ENCODE measurements at places on chromosomes 4 and X.
A peak's percentile ranks its signal among the peaks of the same experiment; 100 is the strongest.

GRCh38 chrX:53421772-53422085, 725 bp downstream of the SMC1A start:
- DNase-seq = peak; percentile 62

GRCh38 chr4:69493515-69493914, 2.2 kb downstream of the UGT2B4 start:
- no peak for DNase-seq

- DNase-seq = peak; percentile 47
These were observed 126.5 kb downstream of the REELD1 start for GRCh38 chr4:146340798-146341197.

- no peak for DNase-seq
These were observed 4.7 kb upstream of the RENBP start for GRCh38 chrX:153948847-153949805.

- no peak for DNase-seq
These were observed 30.8 kb upstream of the LRBA start for GRCh38 chr4:151045907-151046306.

GRCh38 chr4:1570291-1571164, 113.6 kb downstream of the FAM53A start:
- no peak for DNase-seq

DNA sequence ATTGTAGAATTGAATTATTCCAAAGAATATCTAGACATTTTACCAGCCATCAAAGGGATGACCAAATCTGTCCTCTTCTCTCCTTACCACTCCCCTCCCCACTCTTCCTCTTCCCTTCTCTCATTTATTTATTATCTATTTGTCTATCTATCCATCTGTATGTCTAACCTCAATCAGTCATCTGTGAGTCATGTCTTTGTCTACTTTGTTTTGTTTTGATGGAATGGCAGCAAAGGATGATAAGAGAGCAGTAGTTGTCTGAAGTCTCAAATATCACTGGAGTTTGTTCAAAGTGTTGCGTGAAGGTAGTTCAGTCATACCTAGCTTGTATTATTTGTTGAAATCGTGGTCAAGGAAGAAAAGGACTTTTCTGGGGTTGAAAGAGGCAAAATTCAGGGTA, 34.7 kb upstream of the PGRMC2 start:
- peak; percentile 62 for DNase-seq

GRCh38 chrX:32545101-32545500, 666.2 kb downstream of the DMD start:
- no peak for DNase-seq

- DNase-seq = peak; percentile 0
These were observed 253.8 kb upstream of the KCNIP4 start for GRCh38 chr4:22202246-22202974.

DNA sequence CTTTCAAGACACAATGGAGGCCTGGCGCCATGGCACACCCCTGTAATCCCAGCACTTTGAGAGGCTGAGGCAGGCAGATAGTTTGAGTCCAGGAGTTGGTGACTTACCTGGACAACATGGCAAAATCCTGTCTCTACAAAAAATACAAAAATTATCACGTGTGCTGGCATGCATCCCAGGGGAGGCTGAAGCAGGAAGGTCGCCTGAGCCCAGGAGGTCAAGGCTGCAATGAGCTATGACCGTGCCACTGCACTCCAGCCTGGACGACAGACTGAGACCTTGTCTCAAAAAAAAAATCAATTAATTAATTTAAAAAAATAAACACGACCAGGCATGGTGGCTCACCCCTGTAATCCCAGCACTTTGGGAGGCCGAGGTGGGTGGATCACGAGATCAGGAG, 2.0 kb upstream of the CTPS2 start:
- DNase-seq = no peak

DNA sequence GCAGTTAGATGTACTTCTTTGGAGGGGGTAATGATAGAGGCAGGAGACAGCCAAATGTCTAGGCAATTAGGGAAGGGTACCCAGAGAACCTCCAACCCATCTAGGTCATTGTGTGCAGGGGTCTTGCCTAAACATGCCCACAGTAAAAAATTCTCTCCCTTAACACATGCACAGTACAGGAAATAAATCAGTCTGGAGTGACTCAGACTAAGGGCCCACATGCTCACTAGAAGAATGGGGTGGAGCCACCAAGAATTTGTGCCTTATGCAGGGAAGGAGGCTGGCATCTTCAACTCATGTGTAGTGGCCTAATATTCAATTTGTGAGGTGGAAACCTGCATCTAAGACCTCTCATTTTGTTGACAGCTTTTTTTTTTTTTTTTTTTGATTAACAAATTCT, 945.3 kb upstream of the GRIA3 start:
- peak; percentile 62 for DNase-seq

DNA sequence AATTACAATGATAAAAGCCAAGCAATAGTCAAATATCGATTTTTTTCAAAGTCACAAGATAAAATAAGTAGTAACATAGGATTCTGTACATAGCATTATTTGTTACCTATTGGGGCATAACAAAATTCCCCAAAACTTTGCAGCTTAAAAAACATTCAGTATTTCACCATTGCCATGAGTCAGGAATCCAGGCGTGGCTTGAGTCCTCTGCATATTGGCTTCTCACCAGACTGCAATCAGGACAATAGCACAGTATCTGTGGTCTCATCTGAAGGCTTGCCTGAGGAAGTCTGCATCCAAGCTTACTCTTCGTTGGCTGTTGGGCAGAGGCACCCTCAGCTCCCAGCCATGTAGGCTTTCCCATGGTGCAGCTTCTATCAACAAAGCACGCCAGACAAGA, 6.2 kb upstream of the CTBP1 start:
- peak; percentile 5 for DNase-seq

- DNase-seq = no peak
These were observed 764.8 kb downstream of the RAPGEF2 start for GRCh38 chr4:159867673-159868072.

DNA sequence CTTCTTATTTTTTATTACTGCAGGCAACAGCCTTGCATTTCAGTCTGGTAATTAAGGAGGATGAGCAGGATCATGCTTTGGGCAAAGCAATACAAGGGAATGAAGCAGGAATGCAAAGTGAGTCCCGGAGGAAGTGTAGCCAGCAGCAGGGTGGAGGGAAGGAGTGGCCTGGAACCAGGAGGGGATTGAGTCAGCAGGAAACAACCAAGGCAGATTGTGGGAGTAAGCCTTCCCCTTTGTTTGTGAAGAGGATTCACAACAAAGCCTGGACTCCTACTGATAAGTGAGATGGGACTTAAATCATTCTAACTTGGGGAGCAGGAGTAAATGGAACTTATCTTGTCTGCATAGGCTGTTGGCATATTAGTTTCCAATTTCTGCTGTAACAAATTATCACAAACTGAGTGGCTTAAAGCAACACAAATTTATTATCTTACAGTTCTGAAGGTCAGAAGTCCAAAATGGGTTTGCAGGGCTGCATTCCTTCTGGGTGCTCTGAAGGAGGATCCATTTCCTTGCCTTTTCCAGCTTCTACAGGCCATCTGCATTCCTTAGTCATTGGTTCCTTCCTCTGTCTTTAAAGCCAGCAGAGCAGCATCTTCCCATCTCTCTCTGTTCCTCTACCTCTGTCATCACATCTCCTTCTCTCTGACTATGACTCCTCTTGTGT, 93.2 kb upstream of the AP1S2 start:
- DNase-seq = peak; percentile 81

- no peak for DNase-seq
These were observed 106.4 kb downstream of the AMELX start for GRCh38 chrX:11399489-11400094.

- no peak for DNase-seq
These were observed 58.1 kb downstream of the FAM114A1 start for GRCh38 chr4:38925492-38926413.

DNA sequence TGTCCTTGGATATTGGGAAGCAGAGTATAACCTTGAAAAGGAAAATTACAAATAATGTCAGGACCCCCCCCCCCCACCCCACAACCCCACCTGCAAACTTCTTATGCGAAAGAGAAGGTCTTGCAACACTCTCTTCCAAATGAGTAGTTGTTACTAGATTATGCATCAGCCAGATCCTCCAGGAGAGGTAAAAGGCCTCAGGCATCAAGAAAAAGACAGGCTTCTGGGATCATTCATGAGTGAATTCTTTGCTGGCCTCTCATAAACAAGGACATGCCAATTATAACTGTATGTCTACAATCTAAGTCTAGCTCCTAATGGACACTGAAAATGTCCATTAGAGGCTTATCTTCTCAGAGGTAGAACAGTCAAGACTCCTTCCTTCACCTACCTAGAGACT, 1443.3 kb downstream of the RAPGEF2 start:
- DNase-seq = no peak

DNA sequence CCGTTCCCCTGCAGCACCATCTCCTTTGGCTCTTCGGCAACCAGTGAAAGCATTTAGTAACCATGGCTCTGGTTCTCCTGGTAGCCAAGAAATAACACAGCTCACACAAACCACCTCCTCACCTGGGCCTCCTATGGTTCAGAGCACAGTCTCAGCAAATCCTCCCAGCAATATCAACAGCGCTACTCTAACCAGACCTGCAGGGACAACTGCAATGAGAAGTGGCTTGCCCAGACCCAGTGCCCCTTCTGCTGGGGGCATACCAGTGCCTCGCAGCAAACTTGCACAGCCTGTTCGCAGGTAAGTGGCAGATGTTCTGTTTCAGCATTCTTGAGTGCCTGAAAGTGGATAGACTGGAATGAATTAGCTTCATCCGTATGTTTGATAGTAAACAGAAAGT, 63.0 kb upstream of the SLC10A4 start:
- DNase-seq = no peak

DNA sequence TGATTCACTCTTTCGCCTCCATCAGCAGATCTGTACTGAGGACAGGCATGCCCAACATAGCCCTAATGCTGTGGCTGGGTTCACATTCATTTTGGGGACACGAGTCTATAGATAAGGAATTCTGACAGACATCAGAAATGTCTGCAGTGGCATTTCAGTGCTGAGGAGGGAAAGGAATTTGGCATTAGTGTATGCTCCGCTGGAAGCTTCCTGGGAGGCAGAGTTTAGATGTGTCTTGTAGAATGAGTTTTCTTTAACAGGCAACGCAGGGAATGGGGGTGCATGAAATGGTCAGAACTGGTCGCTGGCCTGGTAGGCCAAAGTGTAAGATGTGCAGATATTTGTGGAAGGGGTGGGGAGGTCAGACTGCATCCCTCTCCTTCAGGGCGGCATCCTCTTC, 43.5 kb upstream of the ZNF518B start:
- DNase-seq = no peak

GRCh38 chrX:106397788-106398538, 213.8 kb upstream of the RADX start:
- no peak for DNase-seq

- no peak for DNase-seq
These were observed 943.1 kb downstream of the ARAP2 start for GRCh38 chr4:35300996-35301774.

DNA sequence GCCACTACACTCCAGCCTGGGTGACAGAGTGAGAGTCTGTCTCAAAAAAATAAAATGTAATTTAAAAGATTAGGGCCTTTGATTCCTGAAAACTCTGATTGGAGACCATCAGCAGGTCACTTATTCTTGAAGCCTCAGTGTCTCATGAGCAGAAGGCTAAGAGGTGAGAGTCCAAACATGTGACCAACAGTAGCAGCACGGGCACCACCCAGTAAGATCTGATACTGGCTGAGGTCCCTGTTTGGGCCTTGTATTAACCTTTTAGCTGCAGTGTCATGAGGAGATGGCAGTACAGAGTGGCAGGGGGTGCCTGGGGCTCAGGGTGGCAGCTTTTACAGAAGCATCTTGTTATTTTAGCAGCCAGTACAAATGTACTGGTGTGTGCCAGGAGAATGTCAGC, 89.3 kb downstream of the FHDC1 start:
- no peak for DNase-seq

DNA sequence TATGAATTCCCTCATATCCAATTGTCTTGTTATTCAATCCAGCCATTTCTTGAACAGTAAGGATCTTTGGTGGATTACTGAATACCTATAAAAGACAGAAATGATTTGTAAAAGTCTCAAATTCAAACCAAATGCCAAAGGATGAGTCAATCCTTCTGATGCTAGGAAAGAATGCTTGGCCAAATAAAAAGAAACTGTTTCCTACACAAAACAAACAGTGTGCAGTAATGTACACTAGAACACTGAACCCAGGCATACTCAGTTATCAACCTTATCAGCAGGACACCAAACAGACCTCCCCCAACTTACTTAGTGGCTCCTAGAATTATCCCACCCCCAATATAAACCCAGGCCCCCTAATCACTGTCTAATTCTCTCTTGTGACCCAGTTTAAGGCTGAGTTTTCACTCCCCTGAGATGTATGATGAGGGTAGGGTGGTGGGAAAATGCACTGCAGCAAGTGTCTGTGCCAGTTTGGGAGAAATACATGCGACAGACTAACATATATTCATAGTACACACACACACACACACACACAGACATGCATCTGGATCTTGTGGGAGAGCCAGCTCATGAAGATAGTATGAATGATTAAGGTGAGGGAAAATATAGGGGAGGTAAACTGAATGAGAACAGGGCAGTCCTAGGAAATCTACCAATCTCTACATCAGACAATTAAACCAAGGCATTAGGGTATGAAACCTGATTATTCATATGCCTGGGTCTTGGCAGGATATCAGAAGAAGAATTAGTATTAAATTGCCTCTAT, 35.0 kb downstream of the CLDN2 start:
- peak; percentile 64 for DNase-seq

DNA sequence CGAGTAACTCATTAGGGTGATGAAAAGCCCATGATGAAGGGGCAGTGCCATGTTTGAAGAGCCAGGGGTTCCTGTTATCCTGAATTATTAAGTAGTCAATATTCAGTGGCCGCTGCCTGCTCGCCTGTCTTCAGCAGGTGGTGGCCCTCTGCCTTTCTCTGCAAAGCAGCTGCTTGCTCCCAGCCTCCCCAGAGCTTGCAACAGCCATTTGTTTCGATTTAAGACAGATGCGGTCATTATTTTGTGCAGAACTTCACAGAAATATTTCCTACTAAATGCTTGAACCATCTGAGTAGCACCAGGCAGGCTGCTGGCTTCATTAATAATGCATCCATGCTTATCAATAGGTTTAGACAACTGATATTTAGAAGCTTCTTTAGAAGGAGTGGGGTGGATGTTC, 104.3 kb upstream of the TTC29 start:
- DNase-seq = no peak

- no peak for DNase-seq
These were observed 47.7 kb downstream of the PDGFRA start for GRCh38 chr4:54276641-54277430.

DNA sequence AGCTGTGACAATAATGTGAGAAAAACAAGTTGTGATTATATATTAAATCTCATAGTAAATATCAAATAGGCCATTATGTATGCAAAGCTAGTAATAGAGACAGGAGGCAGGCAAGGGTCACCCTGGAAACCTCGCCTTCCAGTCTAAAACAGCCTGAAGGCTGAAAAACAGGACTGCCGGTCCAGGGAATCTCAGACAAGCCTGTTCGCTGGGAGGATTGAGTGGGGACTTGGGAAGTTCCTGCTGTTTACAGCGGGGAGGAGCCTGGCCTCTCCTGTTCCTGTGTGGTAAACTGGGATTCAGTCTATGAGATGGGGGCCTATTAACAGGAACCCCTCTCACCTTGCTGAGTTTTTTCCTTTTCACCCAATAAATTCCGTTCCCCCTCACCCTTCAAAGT, 2317.3 kb downstream of the PCDH7 start:
- no peak for DNase-seq

Measured in EH (cell line).